Progenitor cell of endocrine pancreas (in vitro differentiated cells): ENCODE measurements at places on chromosomes 2 and 18. TPM values are rescaled to one million over a fixed set of nuclear protein-coding genes. Genes with fewer than 3 reads are reported as not detected.

DNA sequence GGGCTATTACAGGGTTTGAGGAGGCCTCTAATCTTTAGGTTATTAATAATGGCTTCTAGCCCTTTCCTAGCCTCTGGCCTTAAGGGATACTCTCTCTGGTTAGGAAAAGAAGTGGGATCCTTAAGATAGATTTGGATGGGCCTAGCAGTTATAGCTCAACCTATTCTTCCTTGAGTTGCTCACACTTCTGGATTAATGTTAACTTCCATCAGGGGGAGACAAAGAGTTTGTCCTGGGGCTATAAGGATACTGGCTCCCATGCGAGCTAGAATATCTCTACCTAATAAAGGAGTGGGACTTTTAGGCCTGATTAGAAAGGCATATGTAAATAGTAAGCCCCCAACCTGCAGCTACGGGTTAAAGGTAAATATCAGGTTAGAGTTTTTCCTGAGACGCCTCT lies 14.3 kb upstream of the PTH2R start:
- no peak for DNase-seq

DNA sequence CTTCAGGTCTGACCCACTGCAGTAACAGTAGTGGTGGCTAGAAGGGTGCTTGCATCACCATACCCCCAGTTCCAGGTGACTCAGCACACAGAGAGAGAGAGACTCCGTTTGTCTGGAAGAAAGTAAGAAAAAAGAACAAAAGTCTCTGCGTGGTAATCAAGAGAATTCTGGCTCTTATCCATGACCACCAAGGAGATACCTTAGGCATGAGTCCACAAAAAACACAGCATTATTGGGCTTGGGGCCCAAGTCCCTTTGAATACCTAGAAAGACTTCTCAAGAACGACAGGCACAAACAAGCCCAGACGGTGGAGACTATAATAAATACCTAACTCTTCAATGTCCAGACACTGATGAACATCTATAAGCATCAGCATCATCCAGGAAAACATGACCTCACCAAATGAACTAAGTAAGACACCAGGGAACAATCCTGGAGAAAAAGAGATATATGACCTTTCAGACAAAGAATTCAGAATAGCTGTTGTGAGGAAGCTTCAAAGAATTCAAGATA lies 21.7 kb upstream of the BAZ2B start:
- DNase-seq: no peak

- DNase-seq: no peak
These were observed 50.3 kb downstream of the ZBTB7C start for GRCh38 chr18:48358868-48359267.

- no peak for DNase-seq
These were observed 29.2 kb upstream of the HPCAL1 start for GRCh38 chr2:10273215-10274175.

DNA sequence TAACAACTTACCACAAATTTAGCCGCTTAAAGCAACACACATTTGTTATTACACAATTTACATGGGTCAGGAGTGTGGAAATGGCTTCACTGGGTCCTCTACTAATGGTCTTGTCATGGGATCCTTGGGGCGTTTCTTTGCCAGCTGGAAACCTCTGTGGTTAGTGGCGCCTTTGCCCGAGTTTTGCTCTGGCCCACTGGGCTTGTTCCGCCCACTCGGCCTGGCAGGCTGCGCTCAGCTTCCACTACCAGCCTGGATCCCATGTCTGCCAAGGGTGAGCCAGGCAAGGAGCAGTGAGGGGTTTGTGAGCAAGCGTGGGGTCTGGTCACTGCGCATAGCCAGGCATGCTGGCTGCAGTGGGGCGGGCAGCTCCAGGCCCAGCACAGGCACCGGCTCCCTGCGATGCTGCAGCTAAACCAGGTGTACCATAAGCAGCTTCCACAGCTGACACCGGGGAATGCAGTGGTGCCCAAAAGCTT lies 16.2 kb upstream of the MBD2 start:
- no peak for DNase-seq

The RGPD3 gene
- 0.07 and 0.38 TPM in 2 replicates for total RNA-seq

The FHL2 gene
- 2.2 and 3.0 TPM in 2 replicates for total RNA-seq

The GAD1 gene
- total RNA-seq: 0.27 and 0.43 TPM in 2 replicates
